ENCODE measurements at places on chromosomes 1 and 21.

GRCh38 chr1:83015163-83015562, 983.8 kb downstream of the TTLL7 start:
- DNase-seq = no peak

GRCh38 chr1:30914931-30915330, 6.4 kb upstream of the SDC3 start:
- no peak for DNase-seq

DNA sequence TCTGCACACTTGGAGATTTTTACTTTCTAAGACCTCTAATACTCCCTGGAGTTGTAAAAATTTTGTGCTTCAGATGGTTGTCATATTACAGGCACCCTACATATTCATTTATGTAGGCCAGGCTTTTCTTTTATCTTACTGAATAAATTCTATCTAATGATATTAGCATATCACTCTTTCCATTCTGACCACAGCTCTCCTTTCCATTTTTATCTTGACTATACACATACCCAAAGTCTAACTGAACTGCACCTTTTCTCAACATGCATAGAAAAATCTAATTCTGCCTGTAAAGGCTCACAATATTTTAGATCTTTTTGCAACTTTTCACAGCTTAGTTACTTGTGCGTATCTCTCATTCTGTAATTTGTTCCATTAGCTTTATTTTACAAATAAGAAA, 52.7 kb upstream of the TSHB start:
- DNase-seq = no peak

- no peak for DNase-seq
These were observed 85.8 kb downstream of the GPR161 start for GRCh38 chr1:168050880-168051279.

DNA sequence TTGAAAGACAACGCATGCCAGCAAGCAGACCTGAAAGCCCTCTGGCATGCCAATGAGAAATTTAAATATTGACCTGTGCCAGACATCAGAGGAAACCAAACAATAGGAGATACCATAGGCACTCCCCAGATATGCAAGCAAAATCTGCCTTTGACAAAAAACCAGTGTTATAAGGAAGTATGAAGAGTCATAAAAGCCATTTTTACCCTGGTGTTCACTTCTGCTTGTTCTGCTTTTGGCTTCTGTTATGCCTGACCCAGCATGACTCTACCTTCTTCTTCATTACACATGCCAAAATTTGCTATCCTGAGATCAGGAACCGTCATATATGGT, 26.4 kb downstream of the NPHS2 start:
- no peak for DNase-seq

DNA sequence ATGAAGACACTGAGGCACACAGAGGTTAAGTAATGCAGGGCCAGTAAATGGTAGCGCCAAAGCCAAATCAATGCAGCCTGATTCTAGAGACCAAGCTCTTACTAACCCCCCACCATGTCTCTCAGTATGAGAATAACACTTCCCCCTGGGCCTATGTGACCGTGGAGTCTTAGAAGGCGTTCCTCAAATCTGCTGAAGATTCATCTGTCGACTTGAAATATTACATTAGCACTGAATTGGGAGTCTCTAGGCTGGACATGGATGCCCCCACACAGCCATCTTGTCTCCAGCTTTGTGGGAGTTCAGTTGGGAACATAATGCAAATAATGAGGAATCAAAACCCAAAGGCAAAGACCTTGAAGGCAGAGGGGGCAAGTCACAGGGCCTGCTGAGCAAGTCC, 117.9 kb upstream of the HMGB4 start:
- DNase-seq = no peak

DNA sequence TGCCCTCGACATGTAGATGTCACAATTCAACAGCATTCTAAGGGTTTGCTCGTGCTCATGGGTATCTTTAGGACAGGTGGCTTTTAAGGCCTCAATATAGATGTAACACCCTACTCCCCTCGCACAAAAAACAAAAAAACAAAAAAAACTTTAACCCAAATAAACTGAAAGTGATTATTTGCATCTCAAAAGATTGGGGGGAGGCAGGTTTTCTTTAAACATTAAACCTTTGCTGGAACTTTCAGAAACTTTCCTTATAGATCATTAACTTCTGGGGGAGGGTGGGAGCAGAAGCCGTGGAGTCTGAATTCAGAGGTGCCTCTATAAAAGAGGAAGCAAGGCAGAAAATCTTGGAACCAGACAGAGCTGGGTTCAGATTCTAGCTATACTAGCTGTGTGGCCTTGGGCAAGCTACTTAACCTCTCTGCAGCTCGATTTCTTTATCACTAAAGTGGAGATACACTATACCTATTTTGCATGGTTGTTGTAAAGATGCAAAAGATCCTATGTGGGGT, 3.2 kb upstream of the KIAA1614 start:
- DNase-seq = no peak

DNA sequence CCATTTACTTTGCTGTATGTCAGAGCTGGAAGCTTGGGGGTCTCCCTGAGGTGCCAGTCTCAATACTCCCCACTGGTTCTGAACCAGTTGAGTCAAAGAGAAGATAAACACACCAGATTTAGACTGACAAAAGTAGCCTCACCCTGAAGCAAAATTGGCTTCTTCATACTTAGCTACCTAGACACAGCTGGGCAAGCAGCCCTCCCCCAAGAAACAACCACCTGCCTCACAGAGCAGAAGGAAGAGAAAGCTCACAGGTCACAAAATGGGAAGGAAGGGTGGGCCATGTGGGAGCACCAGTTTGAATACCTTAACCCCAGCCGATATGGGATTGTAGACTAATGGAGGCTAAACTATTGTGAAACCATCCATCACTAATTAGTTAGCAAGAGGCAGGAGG, 24.6 kb upstream of the MYSM1 start:
- no peak for DNase-seq

DNA sequence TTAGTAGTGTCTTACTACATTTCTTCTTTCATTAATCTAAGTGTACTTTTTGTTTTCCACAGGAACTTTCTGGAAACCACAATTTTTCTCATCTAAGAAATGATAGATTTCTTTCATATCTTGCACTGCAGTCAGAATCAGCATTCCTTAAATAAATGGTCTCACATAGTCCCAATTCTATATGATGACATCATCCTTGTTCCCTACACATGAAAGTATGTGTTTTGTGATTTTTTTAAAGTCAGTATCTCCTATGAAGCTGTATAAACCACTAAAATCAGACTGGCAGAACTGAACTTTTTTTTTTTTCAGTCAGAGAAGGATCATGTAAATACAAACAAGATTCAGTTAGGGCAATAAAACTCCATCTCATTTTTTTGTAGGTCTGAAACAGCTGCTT, 742.6 kb upstream of the CXADR start:
- DNase-seq = no peak

- no peak for DNase-seq
These were observed 5.5 kb upstream of the FOXD2 start for GRCh38 chr1:47432071-47433036.

DNA sequence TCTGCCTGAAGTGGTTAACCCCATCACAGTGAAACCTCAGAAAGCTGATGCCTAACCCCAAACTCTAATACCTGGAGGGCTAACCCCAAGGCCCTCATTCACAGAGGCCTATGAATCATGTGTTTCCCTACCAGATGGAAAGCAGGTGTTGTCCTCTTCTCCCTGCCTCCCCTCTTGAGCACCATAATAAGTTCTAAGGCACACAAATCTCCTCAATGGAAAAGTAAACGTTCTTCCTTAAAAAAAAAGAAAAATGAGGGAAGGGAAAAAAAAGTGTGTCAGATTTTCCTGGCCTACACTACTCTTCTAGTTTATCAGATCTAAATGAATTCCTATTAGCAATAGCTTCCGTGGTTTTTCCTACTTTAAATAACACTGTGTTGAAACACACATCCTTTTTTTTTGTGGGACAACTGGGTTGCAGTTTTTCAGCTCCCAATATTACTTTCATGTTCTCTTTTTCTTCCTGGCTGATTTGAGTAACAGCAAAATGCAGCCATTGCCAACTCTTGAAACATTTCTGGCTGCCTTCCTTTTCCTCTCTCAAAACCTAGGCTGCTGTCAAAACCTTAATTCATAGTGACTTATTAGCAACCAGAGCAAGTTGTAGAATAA, 43.2 kb downstream of the SLC44A3 start:
- DNase-seq = no peak

GRCh38 chr21:21216047-21216446, 217.8 kb downstream of the NCAM2 start:
- DNase-seq = no peak

GRCh38 chr1:65022216-65022615, 55.9 kb upstream of the JAK1 start:
- no peak for DNase-seq

DNA sequence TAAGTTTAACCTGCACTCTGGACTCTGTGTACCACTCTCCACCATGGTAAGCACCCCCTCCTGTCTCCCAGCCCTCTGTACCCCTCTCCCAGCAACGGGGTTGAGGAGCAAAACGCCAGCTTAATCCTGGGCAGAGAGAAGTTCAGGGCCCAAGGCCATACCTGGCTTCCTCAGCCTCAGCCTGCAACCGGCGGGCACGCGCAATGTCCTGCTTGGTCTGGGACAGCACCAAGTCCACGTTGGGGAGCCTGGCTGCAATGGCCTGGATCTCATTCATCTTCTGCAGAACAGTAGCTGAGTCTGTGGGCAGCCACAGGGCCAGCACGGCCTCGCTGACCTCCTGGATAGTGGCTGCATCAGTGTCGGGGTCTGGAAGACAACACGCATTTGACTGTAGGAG, 33.9 kb downstream of the LAMB3 start:
- DNase-seq = no peak

DNA sequence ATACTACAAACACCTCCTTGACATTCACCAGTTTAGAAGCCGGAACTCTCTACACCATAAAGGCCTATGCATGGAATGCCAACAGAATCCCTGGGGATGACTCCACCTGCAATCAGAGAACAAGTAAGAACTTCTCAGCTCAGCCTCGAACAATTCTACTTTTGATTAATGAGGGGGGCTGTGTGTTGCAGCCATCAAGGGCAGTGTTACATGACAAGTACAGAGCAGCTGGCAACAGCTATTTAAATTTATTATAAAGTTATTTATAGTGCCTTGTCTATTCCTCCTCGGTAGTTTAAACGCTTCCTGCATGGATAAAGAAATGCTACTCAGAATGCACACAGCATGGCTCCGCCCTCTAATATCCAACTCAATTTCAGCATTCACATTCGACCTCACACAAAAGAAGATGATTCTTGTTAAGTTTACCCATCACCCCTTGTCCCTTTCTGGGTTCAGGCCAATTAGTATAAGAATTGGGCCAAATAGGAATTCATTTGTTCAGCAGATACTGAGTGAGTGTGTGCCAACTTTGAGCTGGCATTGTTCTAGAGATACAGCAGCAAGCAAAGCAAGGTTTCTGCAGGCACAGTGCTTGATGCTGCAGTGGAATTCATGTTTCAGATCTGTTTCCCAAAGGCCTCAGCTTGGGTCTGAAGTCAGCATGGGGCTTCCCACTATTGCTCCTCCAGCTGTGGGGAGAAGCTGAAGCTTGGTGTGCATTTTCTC, 6.4 kb downstream of the FNDC7 start:
- DNase-seq = no peak

GRCh38 chr21:44519346-44520325, 20.4 kb downstream of the KRTAP10-1 start:
- DNase-seq = no peak

DNA sequence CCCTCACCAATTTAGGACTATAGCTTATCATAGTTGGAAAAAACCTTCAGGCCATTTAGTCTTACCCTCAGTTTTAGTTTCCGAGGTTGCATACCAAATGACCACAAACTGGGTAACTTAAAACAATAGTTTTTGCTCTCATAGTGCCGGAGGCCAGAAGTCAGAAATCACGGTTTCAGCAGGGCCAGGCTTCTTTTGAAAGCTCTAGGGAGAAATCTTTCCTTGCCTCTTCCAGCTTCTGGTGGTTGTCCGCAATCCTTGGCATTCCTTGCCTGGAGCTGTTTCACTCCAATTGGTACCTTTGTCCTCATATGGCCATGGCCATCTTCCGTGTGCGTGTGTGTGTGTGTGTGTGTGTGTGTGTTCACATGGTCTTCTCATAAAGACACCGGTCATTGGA, 12.4 kb upstream of the PLXNA2 start:
- DNase-seq = no peak

GRCh38 chr1:224054611-224055010, 59.3 kb upstream of the FBXO28 start:
- no peak for DNase-seq

- no peak for DNase-seq
These were observed 39.1 kb downstream of the CLIC6 start for GRCh38 chr21:34707876-34708325.
